ENCODE measurements at places on chromosomes 3 and 15. TPM values are rescaled to one million over a fixed set of nuclear protein-coding genes. Genes with fewer than 3 reads are reported as not detected.
A peak's percentile ranks its signal among the peaks of the same experiment; 100 is the strongest.

The HDGFL3 gene
- total RNA-seq = 4.0 TPM

The HYKK gene
- total RNA-seq = 1.4 TPM

The ONECUT1 gene
- 0.18 TPM for total RNA-seq

The EAF2 gene
- not detected for total RNA-seq

The PGBD4 gene
- 0.89 TPM for total RNA-seq

The RBMS3 gene
- 23.7 TPM for total RNA-seq

The ZPLD1 gene
- total RNA-seq = not detected

The GOLGA6B gene
- total RNA-seq = not detected

The RBPMS2 gene
- 38.8 TPM for total RNA-seq

The FETUB gene
- total RNA-seq = not detected

DNA sequence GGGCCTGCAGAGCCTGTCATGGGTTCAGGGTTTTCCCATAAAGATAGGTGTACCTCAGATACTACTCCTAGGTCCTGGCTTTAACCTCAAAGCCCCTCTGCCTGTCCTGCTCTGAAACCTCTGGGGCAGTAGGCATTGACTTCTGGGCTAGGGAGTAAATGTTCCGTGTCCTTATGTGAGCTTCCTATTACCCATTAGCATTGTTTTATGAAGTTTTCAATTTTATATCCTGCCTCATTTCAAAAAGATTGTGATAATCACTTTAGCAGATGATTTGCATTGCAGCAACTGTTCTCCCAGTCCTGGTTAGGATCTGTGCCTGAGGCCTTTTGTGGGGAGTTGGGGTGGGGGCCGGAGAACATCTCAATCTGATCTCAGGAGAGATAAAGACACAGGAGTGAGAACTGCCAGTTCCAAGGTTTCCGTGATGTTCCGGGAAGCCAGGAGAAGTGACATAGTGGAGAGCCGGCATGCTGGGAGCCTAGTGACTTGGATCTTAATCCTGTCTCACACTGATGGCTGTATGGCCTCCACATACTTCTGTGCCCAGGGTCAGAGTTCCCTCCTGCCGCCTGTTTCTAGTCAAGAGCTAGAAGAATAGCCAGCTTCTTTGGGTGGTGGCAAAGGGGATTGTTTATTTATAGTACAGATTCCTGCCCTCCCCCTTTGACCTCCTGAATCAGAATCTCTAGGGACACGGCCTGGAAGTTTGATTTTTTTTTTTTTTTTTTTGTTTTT lies 10.6 kb downstream of the TPM1 start:
- peaks cover 66% of the 10 kb centered on the region for H3K4me1 ChIP-seq
- H3K27me3 ChIP-seq = no peaks in the 10 kb centered on the region
- peak overlapping the region; percentile 90 for H3K27ac ChIP-seq
- H3K4me3 ChIP-seq = peak overlapping the region; percentile 0
- H3K36me3 ChIP-seq = peaks cover 14% of the 10 kb centered on the region

DNA sequence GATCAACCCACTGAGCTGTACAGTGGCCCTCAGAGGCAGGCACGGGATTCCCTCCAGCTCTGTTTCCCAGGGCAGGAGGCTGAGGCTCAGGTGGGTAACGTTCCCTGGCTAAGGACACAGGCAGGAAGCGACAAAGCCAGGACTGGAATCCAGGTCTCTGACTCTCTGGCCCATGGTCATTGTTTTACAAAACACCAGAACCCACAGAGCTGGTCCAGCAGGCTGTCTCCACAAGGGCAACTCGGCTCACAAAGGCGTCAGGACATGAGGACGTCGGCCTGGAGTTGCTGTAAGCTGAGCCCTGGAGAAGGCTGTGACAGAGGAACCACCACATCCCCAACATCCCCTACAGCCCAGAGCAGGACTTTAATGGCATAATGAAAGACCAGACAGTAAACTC lies 30.7 kb downstream of the NUP210 start:
- peaks cover 80% of the 10 kb centered on the region for H3K36me3 ChIP-seq
- no peaks in the 10 kb centered on the region for H3K27me3 ChIP-seq
- no peak for DNase-seq
- no peak overlapping the region for H3K4me3 ChIP-seq
- H3K4me1 ChIP-seq = no peaks in the 10 kb centered on the region

DNA sequence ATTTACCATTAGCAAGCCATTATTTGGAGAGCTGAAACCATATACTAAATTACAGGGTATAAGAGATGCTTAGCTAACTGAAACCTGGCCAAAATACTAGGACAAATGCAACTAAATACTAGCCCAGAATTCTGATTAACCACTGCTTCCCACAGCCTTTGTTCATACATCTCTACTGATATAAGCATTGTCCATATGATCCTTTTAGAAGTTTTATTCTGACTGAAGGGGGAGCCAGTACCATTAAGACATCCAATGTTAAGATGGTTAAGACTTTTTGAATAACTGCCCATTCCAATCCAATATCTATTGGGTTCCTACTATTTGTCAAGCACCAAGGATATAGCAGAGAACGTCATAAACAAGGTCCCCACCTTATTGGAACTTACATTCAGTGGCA lies 421.3 kb downstream of the FOXP1 start:
- H3K27me3 ChIP-seq = no peaks in the 10 kb centered on the region
- H3K27ac ChIP-seq = no peak overlapping the region
- no peak overlapping the region for H3K4me3 ChIP-seq
- H3K36me3 ChIP-seq = no peaks in the 10 kb centered on the region

DNA sequence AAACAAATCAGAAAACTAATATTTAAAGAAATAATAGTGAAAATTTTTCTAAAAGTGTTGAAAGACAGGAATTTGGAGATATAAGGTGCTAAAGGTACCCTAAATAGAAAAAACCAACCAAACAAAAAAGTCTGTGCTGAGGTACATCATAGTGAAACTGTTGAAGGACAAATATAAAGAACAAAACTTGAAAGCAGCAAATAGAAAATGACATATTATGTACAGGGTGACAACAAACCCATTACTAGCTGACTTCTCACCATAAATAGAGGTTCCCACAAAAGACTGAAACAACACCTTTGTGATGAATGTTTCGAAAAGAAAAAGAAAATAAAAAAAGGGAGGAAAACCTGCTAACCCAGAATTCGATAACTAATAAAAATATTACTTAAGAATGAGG lies 502.5 kb upstream of the NECTIN3 start:
- H3K27me3 ChIP-seq = no peaks in the 10 kb centered on the region
- H3K27ac ChIP-seq = no peak overlapping the region
- no peaks in the 10 kb centered on the region for H3K4me1 ChIP-seq
- DNase-seq = no peak

- peaks cover 68% of the 10 kb centered on the region for H3K36me3 ChIP-seq
- no peak for DNase-seq
- no peak overlapping the region for H3K4me3 ChIP-seq
- peaks cover 36% of the 10 kb centered on the region for H3K4me1 ChIP-seq
- H3K27me3 ChIP-seq = no peaks in the 10 kb centered on the region
These were observed 190.8 kb downstream of the MBNL1 start for GRCh38 chr3:152459572-152459971.

DNA sequence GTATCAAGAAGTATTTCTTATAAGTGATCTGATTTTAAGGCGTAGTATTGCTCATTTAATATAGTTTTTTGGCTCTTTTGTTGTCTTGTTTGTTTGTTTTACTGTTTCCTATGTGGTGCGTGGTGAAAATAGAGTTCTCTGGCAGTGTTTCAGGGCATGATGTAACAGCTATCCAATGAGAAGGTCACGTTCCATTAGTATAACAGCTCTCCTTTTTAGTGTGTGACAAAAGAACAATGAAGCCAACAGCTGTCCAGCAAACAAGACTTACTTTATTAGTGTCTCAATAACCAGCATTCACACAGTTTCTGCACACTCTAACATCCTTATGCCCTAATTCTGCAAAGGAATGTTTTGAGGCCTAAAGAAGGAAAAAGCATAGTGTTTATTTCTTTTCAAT lies 127.9 kb downstream of the SLC25A26 start:
- H3K36me3 ChIP-seq = no peaks in the 10 kb centered on the region
- no peaks in the 10 kb centered on the region for H3K27me3 ChIP-seq
- H3K4me3 ChIP-seq = no peak overlapping the region
- H3K27ac ChIP-seq = no peak overlapping the region

DNA sequence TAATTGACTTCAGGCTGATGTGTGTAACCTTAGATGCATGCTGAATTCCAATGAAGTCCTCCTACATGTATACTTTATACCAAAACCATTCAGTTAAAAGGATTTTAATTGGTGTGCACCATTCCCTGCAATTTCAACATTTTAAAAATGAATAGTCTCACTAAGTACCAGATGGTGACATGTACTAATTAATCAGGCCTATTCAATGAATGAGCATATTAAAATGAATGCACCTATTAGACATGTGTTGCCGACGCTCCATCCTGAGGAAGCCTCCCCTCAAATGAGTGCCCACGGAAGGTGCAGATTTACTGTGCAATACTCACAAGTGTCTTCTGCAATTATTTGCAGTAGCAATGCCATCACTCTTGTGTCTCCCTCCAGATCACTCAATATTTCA lies 124.7 kb upstream of the TSPAN3 start:
- no peak for DNase-seq
- H3K4me1 ChIP-seq = no peaks in the 10 kb centered on the region
- no peak overlapping the region for H3K4me3 ChIP-seq
- no peaks in the 10 kb centered on the region for H3K27me3 ChIP-seq
- H3K36me3 ChIP-seq = peaks cover 20% of the 10 kb centered on the region

DNA sequence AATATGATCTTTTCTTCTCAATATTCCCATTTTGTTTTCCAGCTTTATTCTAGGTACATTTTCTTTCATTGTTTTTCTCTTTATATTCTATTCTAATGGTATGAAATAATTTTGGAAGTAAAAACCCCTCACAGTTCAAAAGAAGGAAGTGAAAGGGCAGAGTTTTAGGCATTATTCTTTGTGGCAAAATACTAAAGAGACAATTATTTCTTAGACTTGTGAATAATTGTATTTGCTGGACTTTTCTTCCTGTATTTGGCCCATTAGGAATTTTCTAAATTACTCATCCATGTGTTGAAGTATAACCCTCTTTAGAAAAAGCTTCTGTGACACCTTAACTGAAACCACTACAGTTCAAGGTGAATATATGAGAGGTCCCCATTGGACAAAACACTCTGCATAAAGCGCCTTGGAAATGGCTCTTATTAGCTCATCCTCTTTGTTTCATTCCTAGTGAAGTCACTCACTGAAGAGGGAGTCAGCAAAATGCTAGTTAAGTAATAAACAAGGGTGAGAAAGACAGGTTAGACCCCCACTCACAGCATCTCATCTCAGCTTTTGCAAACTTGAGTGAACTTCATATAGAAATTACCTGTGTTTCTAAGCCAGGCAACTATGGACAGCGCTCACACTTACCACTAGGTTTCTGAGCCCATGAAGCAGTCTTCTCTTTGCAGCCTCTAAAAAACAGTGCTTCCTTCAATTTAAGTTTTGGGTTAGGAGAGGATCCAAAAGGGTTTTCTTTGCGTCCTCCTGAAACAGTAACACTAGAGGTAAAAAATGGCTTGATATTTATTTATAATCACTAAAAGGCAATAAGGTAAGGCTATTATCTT lies 327.5 kb downstream of the ARPP21 start:
- no peaks in the 10 kb centered on the region for H3K36me3 ChIP-seq
- DNase-seq = no peak
- peaks cover 3% of the 10 kb centered on the region for H3K4me1 ChIP-seq
- no peaks in the 10 kb centered on the region for H3K27me3 ChIP-seq
- no peak overlapping the region for H3K27ac ChIP-seq
- no peak overlapping the region for H3K4me3 ChIP-seq

- no peaks in the 10 kb centered on the region for H3K4me1 ChIP-seq
- H3K36me3 ChIP-seq = no peaks in the 10 kb centered on the region
- no peak overlapping the region for H3K27ac ChIP-seq
- DNase-seq = no peak
- no peaks in the 10 kb centered on the region for H3K27me3 ChIP-seq
These were observed 208.1 kb downstream of the SV2B start for GRCh38 chr15:91308199-91308598.

DNA sequence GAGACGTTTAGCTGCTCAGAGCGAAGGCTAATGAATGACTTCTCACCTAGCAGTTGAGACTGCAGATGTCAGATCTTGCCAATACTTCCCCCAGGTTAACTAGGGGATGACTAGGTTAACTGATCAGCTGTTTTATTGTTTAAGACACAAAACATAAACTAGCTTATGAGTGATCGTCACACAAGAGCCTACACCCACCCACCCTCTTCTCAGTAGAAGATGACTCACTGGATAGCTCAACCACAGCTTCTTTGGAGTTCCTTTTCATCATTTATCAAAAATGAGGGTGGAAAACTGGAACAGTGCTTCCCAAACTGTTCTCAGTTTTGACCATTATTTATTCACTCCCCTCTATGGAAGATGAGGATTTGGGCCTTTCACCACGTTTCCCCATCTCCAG lies 25.2 kb downstream of the GASK1A start:
- H3K27me3 ChIP-seq = no peaks in the 10 kb centered on the region
- no peak for DNase-seq
- peak overlapping the region; percentile 18 for H3K27ac ChIP-seq
- no peak overlapping the region for H3K4me3 ChIP-seq
- H3K36me3 ChIP-seq = no peaks in the 10 kb centered on the region
- H3K4me1 ChIP-seq = peaks cover 38% of the 10 kb centered on the region

DNA sequence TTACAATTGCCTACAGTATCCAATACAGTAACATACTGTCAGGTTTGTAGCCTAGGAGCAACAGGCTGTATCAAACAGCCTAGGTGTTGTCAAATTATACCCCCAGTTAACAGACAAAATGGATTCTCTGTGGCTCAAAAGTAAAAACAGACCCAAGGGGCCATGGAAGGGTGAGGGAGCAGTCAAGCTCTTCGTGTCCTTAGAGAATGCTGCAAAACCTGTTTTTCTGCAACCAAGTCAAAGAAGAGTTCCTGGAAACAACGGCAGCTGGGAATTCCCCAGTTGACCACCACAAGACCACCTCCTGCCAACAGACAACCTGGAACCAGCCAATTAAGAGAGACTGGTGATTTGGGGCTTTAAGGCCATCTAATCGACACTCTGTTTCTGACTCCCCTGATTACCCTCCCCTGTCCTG lies 11.1 kb upstream of the THUMPD3 start:
- H3K4me1 ChIP-seq = peaks cover 37% of the 10 kb centered on the region
- H3K36me3 ChIP-seq = no peaks in the 10 kb centered on the region
- DNase-seq = no peak
- H3K4me3 ChIP-seq = no peak overlapping the region
- no peak overlapping the region for H3K27ac ChIP-seq
- no peaks in the 10 kb centered on the region for H3K27me3 ChIP-seq

GRCh38 chr3:176787506-176787905 lies 409.8 kb downstream of the TBL1XR1 start:
- H3K27me3 ChIP-seq = no peaks in the 10 kb centered on the region
- DNase-seq = no peak
- no peaks in the 10 kb centered on the region for H3K36me3 ChIP-seq
- H3K27ac ChIP-seq = no peak overlapping the region
- no peak overlapping the region for H3K4me3 ChIP-seq
- no peaks in the 10 kb centered on the region for H3K4me1 ChIP-seq

- no peak overlapping the region for H3K27ac ChIP-seq
- H3K4me1 ChIP-seq = no peaks in the 10 kb centered on the region
- no peak overlapping the region for H3K4me3 ChIP-seq
- H3K27me3 ChIP-seq = no peaks in the 10 kb centered on the region
- H3K36me3 ChIP-seq = no peaks in the 10 kb centered on the region
These were observed 61.8 kb upstream of the SNRK start for GRCh38 chr3:43224405-43225073.

DNA sequence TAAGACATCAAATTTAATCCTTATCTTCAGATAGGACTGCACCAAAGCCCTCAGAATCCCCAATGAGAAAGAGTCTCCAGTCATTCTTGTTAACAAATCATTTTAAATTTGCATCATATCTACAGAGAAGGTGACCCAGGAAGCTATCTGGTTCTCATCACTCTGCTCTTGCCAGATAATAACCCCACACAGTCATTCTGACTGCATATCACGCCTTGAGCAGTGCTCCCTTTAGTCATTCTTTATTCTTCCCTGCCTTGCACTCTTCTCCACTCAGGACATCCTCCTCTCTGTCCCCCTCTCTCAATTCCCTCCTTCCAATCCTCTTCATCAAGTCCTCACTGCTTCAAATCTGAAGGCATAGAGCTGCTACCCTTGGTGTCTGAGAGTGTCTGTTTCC lies 83.7 kb upstream of the COL6A6 start:
- no peak for DNase-seq
- H3K36me3 ChIP-seq = no peaks in the 10 kb centered on the region
- no peaks in the 10 kb centered on the region for H3K27me3 ChIP-seq

Data from stomach (tissue), 19 donors.